Activated naive CD4-positive, alpha-beta T cell treated with anti-CD3 and anti-CD28 coated beads, Interleukin-2, amount 50 U/mL, for 16 hours (primary cell): ENCODE measurements at places on chromosomes 7 and 10.

GRCh38 chr10:38038107-38038931 is 27.8 kb downstream of the ZNF33A start:
- DNase-seq, result no peak

DNA sequence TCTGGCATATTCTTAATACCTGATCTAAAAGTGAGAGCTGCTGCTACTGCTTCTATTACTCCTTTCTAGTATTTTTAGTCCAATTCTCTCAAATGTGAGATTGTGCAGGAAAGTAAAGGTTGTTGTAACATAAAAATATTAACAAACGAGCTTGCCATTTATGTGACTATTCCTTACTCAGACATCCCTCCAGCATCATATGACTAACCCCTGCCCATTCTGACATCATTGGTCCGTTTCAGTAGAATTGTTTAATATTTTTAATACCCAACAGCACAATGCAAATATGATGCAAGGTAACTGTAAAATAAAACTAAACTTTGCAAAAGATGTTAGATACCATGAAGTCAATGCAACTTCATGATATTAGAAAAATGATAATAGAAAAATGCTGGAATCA is 83.6 kb downstream of the CFAP58 start:
- DNase-seq, result no peak

DNA sequence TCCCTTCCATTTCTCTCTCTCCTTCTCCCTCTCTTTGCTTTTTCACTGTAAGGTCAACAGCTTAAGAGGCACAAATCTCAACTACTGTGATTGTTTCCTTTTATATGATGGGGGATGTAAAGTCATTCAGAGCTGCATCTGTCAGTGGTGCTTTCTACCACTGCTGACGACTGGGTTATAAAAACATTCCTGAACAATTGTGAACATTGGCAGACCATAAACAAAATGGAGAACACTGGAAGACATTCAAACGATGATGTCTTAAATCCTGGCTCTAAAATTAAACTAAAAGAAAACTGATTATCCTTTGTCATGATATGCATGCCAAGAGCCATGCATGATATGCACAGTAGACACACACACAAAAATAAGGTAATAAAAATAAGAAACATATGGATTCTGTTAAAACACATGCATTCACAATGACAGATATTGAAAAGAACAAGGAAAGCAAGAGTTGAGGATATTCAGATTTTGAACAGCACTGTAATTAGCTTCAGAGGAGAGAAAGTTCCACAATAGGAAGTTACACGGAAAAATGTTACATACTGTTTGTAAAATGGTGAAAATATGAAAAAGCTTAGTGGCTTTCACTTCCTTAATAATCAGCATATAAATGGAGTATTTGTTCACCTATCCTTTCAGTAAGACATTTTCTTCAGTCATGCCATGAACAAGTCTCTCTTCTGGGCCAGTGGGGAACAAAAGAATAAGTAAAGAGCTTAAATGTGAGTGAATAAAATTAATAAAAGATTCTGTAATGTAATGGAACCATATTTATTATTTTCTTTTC is 89.2 kb downstream of the RNLS start:
- no peak for DNase-seq

DNA sequence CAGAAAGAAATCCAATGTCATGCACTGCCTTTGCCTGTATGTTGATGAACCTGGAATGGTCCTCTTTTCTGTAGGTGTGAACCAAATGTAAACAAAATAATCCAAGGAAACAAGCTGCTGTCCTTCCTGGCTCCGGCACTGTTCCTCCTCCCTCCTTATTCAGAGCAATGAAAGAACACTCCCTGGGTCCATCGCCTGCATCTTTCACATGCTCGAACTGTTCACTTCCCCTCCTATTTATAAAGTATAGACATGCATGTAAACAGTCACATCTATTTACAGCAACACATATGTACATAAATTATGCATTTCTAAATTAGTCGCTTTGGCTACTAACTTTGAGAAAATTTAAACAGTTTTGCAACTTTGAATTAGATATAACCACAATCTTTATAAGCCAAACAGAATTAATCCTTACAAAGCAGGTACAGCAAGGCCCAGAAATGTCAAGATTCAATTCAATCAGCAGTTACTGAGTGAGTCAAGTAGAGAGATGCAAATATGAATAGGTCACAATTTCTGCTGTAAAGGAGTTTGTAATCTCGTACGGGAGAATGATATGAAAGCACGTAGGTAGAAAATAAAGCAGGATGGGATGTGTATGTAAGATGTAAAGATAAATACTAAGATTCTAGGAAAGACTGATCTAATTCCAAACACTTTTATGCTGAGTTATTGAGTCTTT is 162.6 kb downstream of the PIP4K2A start:
- no peak for DNase-seq

DNA sequence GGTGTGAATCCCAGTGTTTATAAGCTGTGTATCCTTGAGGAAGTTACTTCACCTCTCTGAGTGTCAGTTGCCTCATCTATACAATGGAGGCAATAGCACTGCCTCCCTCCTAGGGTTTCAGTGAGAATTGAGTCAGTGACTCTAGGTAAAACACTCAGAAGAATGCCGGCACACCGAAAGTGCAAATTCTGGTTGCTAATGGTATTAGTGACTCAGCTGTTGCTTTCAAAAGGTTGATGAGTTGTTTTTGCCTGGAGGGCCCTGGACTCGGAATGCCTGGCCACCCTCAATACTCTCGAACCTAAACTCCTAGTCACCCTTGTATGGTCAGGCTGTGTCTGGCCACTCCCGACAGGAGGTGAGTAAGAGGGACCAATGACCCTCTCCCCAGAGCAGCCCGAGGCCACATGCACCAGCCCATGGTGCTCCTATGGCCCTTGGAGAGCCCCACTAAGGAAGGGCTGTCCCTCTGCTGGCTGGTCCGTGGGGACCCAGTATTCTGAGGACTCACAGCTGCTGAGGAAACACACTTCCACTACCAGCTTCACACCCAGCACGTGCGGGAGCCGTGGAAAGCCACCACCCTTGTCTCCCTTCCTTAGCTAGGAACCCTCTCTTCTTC is 60.2 kb downstream of the CALML3 start:
- DNase-seq, result no peak

DNA sequence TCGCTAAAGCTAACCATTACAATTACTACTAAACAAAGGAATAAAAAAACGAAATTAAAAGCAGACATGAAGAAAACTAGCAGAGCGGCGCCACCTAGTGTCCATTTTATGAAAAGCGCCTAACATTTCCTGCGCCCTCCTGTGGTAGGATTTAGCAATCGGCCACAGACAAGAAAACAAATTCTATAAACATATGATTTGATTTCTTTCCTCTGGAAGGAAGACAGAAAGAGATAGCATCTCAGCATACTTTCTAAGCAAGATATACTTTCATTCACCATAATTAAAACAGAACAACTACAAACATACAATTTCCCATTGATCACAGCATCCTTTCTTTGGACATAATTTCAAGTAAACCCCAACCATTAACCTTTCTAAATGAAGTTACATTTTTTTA is 337.7 kb upstream of the NPVF start:
- DNase-seq, result peak; percentile 55

DNA sequence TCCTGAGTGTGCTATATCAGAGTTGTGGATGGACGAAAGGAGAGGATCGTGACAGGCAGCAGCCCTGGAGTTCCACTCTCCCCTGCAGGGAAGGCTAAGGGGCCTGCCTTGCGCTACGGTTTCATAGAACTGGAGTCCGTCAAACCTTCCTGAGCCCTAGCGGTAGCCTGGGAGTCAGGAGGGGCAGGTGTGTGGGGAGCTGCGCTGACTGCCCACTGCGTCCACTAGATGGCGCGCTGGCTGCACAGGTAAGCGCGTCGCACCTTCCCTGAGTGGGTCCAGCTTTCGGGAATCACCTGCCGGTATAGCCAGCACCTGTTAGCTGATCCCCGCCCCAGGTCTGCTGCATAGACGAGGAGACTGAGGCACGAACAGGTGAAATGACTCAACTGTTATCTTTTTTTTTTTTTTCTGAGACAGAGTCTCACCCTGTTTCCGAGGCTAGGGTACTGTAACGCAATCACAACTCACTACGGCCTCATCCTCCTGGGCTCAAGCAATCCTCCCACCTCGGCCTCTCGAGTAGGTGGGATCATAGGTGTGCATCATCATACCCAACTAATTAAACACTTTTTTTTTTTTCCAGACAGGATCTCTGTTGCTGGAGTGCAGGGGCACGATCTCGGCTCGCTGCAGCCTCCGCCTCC is 20.2 kb upstream of the BAIAP2L1 start:
- peak; percentile 64 for DNase-seq

GRCh38 chr7:3301831-3302618 is 973 bp downstream of the SDK1 start:
- peak; percentile 15 for DNase-seq

DNA sequence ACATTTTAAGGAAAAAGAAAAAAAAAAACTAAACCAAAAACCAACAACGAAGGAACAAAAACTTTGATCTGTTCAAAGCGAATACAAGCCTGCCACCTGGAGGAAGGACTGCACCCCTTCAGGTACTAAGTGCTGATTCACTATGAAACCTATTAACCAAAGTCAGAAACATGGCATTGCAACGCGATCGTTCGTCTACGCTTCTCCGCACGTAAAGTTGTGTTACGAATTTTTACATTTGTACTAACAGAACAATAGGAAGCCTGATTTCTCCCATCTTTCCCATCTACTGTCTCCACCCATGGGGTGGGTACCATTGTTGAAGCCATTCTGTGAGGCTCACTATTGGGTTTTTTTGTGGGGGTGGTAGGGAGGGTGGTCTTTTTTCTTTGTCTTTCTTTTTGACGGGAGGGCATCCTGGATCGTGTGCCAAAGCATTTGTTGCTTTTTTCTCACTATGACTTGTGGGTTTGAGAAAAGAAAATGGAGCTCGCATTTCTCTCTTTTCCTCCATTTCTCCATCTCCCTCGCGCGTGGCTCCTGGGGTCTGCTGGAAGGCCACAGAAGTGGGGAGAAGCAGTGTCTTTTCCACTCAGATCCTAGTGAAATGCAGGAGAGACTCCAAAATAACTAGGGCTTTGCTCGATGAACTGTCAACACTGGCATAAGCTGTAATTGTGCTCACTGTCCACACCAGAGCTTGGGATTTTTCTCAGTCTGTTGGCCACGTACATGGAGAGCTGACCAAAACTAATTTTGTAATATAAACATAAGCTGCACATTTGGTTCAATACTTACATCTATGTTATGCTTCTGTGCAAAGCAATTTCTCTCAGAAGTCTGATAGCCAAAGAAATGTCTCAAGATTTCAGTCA is 100.9 kb upstream of the YAE1 start:
- peak; percentile 32 for DNase-seq

- no peak for DNase-seq
Observed at GRCh38 chr10:45368181-45368580, 5.8 kb upstream of the ALOX5 start.

DNA sequence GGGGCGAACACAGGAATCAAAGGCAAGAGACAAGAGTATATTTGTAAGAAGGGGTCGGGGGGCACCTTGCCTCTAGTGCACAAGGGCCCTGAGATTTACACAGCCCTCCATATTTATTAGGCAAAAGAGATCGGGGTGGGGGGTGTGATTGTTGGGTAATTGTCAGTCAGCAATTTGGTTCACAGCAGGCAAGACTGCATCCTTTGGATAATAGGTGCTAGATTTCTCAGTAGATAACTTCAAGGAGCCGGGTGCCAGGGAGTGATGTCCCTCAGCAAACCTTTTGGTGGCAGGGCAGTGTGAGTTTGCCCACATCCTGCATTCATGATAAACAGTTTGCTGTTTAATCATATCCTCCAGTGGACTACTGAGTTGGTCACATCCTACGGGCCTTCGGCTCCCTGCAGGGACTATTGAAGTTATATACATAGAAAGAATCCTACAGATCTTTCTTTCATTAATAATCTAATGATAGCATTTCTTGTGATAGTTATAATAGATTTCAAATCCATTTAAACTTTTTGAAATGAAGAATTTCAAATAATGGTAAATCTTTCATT is 178.5 kb downstream of the GNAI1 start:
- no peak for DNase-seq

GRCh38 chr7:85489498-85489897 is 302.6 kb upstream of the SEMA3D start:
- DNase-seq, result no peak

DNA sequence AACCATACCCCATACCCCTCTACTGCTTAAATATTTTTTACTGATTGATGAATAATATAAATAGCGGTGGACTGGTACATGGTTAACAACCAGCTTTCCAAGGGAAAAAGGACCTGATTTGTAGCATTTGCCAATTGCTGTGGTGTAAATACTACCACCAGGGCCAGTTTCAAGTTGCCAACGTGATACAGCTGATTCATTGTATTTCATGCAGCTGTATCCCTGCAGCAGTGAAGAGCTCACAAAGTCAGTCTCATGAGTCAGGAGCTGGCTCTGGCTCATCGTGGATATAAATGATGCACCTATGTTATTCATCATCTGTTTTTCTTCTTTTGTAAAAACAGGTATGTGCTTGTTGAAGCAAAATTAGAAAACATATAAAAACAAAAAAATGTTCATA is 15.2 kb downstream of the CALML5 start:
- DNase-seq, result no peak

GRCh38 chr10:80275135-80275498 is 14.3 kb downstream of the MAT1A start:
- no peak for DNase-seq

- no peak for DNase-seq
Observed at GRCh38 chr7:155948845-155949244, 136.6 kb upstream of the SHH start.

- no peak for DNase-seq
Observed at GRCh38 chr10:59965899-59966650, 59.7 kb upstream of the CCDC6 start.

DNA sequence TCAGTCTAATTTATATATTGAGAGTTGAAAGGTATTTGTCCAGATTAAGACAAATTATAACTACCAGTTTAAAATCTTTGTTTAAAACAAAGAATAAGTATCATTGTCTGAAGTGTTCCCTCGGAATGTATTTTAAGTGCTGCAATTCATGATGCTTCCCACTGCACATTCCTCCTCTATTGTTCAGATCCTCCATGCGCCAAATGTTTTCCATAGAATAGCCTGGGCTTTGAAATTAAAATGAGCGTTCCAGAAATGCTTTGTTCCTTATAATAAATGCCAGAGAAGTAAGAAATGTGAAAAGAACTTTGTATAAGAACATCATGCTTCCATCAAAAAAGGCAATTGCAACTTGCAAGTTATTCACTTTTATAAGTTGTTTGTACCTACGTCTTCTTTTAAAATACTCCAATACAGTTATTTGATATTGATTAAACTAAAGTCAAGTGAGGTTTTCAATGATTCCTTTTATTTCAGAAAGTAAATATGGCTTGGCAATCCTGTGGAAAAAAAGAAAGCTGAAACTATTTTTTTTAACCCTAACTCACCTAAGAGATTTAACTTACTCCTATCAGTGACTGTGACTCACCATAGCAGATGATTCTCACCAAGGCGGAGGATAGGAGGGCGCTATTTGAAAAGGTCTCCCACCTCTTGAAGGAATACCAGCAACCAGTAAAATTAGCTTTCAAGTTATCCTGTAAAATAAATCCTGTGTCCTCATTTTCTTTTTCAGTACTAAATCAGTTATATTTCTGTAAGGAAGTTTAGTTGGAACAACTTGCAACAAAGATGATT is 85.8 kb downstream of the CTNNA3 start:
- no peak for DNase-seq

- no peak for DNase-seq
Observed at GRCh38 chr10:103548006-103548405, 54.5 kb downstream of the NEURL1 start.
